Activated CD4-positive, alpha-beta T cell treated with anti-CD3 and anti-CD28 coated beads, Interleukin-2, amount 10 ng/mL, durations not matched to agents 7 days and 5 days (primary cell): ENCODE measurements at places on chromosomes 11 and 22.
A peak's percentile ranks its signal among the peaks of the same experiment; 100 is the strongest.

DNA sequence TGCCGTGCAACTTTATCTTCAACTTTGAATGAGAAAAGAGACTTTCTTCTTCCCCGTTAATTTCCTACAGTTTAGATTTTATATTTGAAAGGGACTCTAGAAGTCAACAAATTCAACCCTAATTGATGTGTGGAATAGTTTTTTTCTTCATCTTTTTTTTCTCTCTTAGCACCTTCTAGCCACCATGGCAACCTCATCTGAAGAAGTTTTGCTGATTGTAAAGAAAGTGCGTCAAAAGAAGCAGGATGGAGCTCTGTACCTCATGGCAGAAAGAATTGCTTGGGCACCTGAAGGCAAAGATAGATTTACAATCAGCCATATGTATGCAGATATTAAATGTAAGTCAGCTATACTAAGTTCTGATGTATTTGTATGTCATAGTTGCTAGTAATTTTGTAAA, 10.5 kb downstream of the GTF2H1 start:
- peak overlapping the region; percentile 84 for H3K27ac ChIP-seq
- DNase-seq = no peak
- peaks cover 64% of the 10 kb centered on the region for H3K36me3 ChIP-seq
- H3K4me3 ChIP-seq = peak overlapping the region; percentile 47
- H3K27me3 ChIP-seq = no peaks in the 10 kb centered on the region

DNA sequence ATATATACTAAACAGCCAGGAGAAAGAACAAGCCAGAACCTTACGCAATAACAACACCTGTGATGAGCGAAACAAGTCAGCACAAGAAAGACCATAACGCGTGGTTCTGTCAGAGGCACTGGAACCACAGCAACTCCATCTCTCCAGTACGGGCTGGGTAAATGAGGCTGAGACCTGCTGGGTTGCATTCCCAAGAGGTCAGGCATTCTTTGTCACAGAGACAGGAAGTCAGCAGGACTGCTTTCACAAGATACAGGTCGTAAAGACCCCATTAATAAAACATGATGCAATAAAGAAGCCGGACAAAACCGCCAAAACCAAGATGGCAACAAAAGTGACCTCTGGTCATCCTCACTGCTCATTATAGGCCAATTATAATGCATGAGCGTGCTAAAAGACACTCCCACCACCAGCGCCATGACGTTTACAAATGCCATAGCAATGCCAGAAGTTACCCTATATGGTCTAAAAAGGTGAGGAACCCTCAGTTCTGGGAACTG, 21.7 kb downstream of the TPST2 start:
- H3K4me1 ChIP-seq = peaks cover 38% of the 10 kb centered on the region
- H3K27ac ChIP-seq = no peak overlapping the region
- no peak overlapping the region for H3K4me3 ChIP-seq
- H3K36me3 ChIP-seq = peaks cover 9% of the 10 kb centered on the region
- H3K27me3 ChIP-seq = no peaks in the 10 kb centered on the region

GRCh38 chr11:47327025-47327424, 25.5 kb downstream of the MYBPC3 start:
- H3K27me3 ChIP-seq = no peaks in the 10 kb centered on the region
- H3K36me3 ChIP-seq = peaks cover 24% of the 10 kb centered on the region

GRCh38 chr11:79232346-79232745, 208.5 kb downstream of the TENM4 start:
- no peak overlapping the region for H3K27ac ChIP-seq
- H3K36me3 ChIP-seq = no peaks in the 10 kb centered on the region
- no peaks in the 10 kb centered on the region for H3K27me3 ChIP-seq
- no peak overlapping the region for H3K4me3 ChIP-seq

GRCh38 chr11:10030122-10030490, 263.9 kb downstream of the SBF2 start:
- H3K27ac ChIP-seq = no peak overlapping the region
- H3K27me3 ChIP-seq = no peaks in the 10 kb centered on the region
- H3K4me1 ChIP-seq = no peaks in the 10 kb centered on the region
- DNase-seq = no peak
- H3K36me3 ChIP-seq = no peaks in the 10 kb centered on the region

- no peak overlapping the region for H3K27ac ChIP-seq
- no peak for DNase-seq
- peaks cover 11% of the 10 kb centered on the region for H3K27me3 ChIP-seq
- H3K4me1 ChIP-seq = no peaks in the 10 kb centered on the region
- H3K36me3 ChIP-seq = no peaks in the 10 kb centered on the region
Measured at GRCh38 chr11:117620659-117621058, 176.4 kb downstream of the DSCAML1 start.

GRCh38 chr11:17260020-17260419, 16.5 kb upstream of the NUCB2 start:
- no peak for DNase-seq
- H3K4me3 ChIP-seq = no peak overlapping the region
- peaks cover 12% of the 10 kb centered on the region for H3K4me1 ChIP-seq
- H3K27me3 ChIP-seq = peaks cover 13% of the 10 kb centered on the region
- H3K27ac ChIP-seq = no peak overlapping the region
- H3K36me3 ChIP-seq = no peaks in the 10 kb centered on the region

GRCh38 chr11:5153574-5154431, 754 bp downstream of the OR52A1 start:
- H3K36me3 ChIP-seq = no peaks in the 10 kb centered on the region
- H3K27ac ChIP-seq = no peak overlapping the region
- no peak overlapping the region for H3K4me3 ChIP-seq
- DNase-seq = no peak
- H3K4me1 ChIP-seq = no peaks in the 10 kb centered on the region
- no peaks in the 10 kb centered on the region for H3K27me3 ChIP-seq
